ENCODE measurements at places on chromosomes 6 and 20.

GRCh38 chr20:25083773-25084625, 2.1 kb upstream of the VSX1 start:
- DNase-seq = peak; percentile 52

- peak; percentile 75 for DNase-seq
These were observed 128.8 kb upstream of the STXBP5 start for GRCh38 chr6:147075381-147075780.

GRCh38 chr20:50284811-50285375, 94.3 kb downstream of the CEBPB start:
- DNase-seq = no peak

DNA sequence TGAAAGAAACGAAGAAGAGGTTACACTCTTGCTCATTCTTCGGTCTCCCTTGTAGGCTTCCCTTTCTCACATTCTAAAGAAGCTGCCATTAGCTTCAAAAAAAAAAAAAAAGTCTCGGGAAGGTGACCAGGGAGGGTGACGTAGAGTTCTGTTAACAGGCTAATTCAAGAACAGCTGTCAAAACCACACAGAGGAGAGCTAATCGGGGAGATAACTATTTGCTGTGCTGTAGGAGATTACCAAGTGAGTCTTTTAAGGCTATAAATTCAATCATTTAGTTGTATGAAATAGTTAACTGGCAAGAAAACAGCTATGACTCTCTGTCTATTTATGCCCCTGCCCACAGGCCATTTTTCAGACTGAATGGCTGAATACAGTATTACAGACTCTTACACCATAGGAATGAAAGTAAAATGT, 256.8 kb downstream of the SYNE1 start:
- DNase-seq = peak; percentile 41

DNA sequence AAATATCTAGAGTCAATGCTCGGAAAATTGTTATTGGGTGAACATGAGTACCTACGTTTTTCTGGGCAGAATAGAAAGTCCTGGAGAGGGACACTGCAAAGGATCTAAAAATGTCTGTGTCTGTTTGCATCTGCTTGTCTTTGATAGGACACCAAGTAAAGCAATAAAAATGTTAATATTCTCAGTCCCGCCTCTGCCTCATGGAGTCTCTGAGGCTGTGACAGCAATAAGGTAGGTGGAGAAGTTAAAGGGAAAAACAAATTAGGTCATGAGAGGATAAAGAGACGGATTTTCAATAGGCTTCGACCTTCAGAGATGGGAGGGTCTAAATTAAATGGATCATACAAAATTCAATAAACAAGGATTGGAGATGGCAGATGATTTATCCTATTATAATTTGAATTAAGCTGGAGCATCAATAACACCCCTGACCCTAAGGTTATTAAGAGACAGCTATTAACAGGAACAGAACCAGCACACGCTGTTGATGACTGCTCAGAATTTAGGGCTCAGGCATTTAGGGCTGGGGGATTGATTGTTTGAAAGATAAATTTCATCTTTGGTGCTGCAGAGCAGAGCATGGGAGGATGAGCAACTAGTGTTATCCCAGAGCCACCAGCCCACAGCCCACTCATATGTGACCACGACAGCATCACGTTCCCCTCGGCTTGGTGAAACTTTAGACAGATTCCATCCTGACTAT, 620.3 kb upstream of the CDH4 start:
- DNase-seq = no peak

DNA sequence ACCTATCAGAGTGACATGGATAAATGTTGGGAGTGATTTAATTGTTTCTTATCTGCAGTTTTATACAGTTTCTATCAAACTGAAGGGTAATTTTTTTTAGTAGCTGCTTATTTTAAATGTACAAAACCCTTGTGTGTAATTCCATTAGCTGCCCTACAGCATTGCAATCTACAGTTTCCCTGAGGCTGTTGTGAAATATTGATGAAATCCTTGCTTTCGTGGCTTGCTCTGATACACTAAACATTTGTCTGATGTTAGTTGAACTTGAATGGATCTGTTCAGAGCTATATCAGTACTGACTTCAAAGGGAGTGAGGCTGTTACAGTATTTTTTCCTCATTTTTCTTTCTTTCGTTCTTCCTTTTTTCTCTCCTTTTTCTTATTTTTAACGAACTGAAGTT, 255.4 kb downstream of the TSHZ2 start:
- DNase-seq = no peak

GRCh38 chr6:5041955-5042354, 38.1 kb upstream of the RPP40 start:
- no peak for DNase-seq

DNA sequence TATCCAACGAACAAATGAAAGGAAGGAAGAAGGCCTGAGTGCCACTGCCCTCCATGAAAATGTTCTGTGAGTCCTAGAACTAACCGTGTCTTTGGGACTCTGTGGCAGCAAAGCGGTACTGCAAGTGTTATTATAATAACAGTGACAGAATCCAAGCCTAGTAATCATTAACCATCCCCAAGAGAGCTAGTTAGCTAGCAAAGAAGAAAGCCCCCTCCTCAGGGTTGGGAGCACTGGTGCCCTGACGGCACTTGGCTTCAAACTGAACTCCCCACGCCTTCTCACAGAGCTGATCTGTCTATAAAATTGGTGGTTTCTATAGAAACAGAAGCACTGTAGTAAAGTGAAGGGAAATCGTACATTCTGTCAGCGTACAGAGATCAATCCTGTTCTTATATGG, 239.8 kb downstream of the PTPRT start:
- no peak for DNase-seq

- peak; percentile 54 for DNase-seq
These were observed 9.3 kb downstream of the HLA-DOA start for GRCh38 chr6:33000055-33000454.

- DNase-seq = peak; percentile 29
These were observed 37.6 kb upstream of the GFOD1 start for GRCh38 chr6:13524801-13525508.

DNA sequence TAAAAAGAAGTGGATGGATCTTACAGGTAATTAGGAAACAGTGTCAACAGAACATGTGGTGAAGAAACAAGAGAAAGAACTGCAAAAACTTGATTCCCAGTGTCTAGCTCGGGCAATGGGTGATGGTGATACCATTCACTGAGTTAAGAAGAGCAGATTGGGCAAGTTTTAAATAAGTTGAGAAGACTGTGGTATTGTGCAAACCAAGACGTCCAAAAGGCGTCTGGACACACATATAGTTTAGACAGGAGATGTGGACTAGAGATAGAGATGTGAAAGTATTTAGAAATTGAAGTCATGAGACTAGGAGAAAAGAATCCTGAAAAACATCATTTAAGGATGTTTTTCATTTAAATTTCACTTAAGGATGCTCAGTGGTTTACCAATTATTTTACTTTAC, 53.9 kb downstream of the CDK19 start:
- DNase-seq = no peak

DNA sequence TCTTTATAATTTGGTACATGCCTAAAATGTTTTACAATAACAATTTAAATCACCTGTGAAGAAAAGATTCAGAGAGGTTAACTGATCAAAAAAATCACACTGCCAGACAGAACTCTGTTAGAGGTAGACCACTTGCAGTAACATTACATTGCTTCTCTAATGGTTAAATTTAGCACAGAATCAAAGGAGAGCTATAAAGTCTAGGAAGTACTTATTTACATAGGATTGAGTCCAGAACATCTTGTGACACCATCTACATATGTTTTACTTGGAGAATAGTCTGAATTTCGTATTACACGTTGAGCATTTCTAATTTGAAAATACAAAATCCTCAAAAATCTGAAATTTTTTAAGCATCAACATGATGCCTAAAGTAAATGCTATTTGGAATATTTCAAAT, 17.2 kb upstream of the TBC1D20 start:
- DNase-seq = no peak

DNA sequence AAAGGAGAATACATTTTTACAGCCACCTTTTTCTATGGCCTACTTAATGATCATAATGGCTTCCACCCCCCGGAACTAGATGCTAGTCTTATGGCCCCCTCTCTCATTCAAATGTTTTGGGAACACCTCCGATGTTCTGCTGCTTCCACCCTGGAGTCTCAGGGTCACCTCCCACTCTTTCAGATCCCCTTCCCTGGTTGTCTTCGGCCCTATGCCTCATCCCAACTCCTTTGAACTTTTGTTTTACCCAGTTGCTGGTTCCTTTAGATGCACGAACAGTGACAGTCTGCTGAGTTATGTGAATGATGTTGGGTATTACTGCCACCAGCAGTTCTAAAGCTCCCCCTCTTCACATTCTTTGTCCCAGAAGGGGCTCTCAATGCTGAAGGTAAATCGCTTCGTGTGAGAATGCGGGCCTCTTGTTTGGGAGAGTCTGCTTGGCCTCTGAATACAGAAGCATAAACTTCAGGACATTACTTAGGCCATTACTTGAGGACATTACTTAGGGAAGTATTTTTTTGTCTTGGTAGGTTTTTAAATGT, 309.1 kb downstream of the SOX4 start:
- no peak for DNase-seq

DNA sequence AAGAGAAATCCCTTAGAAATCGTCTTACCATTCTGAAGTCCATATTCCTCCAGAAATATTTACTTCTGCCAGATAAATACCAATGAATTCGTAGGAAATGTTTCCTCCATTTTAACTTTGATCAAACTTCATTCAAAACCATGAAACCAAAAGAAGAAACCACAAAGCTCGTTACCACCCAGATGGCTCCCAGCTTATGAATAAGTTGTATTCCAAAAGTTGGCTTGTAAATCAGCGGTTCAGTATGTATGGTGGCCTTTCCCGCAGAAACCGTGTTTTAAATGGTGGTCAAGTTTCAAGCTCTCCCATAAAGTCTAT, 73.6 kb upstream of the RIPOR2 start:
- DNase-seq = no peak
